Thyroid gland (tissue), 4 donors: ENCODE measurements at places on chromosomes 5 and 9. TPM values are rescaled to one million over a fixed set of nuclear protein-coding genes. Genes with fewer than 3 reads are reported as not detected.

PCAT7 gene
- not detected for total RNA-seq

GRCh38 chr5:116696366-116696765 lies 121.7 kb upstream of the SEMA6A start:
- H3K36me3 ChIP-seq: no peaks in the 10 kb centered on the region
- H3K4me3 ChIP-seq: no peak overlapping the region
- no peaks in the 10 kb centered on the region for H3K4me1 ChIP-seq
- no peaks in the 10 kb centered on the region for H3K27me3 ChIP-seq

- H3K36me3 ChIP-seq: no peaks in the 10 kb centered on the region
- H3K4me1 ChIP-seq: peaks cover 31% of the 10 kb centered on the region
- H3K27me3 ChIP-seq: no peaks in the 10 kb centered on the region
- H3K27ac ChIP-seq: no peak overlapping the region
- peak; percentile 37 for DNase-seq
Observed at GRCh38 chr9:36450110-36450732, 50.2 kb upstream of the RNF38 start.

DNA sequence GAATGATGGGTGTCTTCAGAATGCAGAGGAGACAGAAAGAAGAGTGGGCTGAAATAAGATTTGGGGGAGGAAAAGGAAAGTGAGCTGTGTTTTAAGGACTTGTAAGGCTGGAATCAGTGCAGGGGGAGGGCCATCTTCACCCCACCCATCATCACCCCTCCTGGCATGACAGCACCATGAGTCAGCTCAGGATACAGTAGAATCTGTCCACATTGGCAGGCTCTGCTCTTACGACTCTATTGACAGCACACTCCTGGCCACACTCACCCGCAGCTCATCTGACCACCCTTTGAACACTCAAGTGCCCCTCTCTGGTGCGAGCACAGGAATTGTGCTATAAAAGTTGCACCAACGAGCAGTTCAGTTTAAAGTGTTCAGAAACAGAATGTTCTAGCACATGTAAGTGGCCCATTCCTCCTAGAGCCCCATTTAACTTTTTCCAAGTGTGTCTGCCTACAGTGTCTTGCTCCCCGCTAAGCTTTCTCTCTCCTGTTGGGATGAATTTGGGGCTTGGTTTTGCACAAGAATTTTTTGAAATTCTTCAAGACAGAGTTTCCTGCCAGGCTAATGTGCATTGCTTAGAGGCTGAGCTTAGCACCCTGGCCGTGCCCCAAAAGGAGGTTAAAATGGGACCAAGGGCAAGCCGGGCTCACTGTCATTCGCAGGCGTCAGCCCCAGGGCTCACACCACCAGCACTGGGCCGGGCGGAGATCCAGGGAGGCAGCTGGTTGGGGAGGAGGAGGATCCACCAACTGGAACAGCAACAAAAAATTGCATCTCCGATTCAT lies 12.0 kb downstream of the ADRA1B start:
- no peaks in the 10 kb centered on the region for H3K27me3 ChIP-seq
- H3K4me1 ChIP-seq: peaks cover 10% of the 10 kb centered on the region
- H3K36me3 ChIP-seq: no peaks in the 10 kb centered on the region
- H3K4me3 ChIP-seq: no peak overlapping the region
- peak overlapping the region; percentile 67 for H3K27ac ChIP-seq
- DNase-seq: peak; percentile 90

DNA sequence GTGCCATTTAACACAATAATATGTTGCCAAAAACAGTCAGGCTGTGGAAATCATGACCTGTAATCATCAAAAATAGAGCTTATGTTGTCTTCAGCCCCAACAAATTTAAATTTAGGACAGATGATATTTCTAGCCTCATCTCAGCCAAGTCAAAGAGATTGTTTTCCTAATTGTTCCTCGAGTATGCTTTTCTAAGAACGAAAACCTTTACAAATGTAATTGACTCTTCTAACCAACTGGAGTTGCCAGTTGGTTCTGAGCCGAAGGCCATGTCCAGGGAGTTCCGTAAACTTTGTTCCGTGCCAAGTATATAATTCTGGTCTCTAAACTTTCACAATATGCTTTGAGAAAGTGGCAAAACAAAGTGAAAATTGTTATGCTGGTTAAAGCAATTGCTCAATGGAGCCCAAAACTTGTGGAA lies 160.8 kb downstream of the CEMIP2 start:
- H3K4me3 ChIP-seq: no peak overlapping the region
- H3K36me3 ChIP-seq: no peaks in the 10 kb centered on the region
- peak; percentile 8 for DNase-seq
- H3K27me3 ChIP-seq: no peaks in the 10 kb centered on the region
- no peaks in the 10 kb centered on the region for H3K4me1 ChIP-seq

GRCh38 chr9:1087120-1087881 lies 37.1 kb downstream of the DMRT2 start:
- no peaks in the 10 kb centered on the region for H3K36me3 ChIP-seq
- H3K27me3 ChIP-seq: no peaks in the 10 kb centered on the region
- DNase-seq: no peak
- no peaks in the 10 kb centered on the region for H3K4me1 ChIP-seq
- no peak overlapping the region for H3K27ac ChIP-seq

DNA sequence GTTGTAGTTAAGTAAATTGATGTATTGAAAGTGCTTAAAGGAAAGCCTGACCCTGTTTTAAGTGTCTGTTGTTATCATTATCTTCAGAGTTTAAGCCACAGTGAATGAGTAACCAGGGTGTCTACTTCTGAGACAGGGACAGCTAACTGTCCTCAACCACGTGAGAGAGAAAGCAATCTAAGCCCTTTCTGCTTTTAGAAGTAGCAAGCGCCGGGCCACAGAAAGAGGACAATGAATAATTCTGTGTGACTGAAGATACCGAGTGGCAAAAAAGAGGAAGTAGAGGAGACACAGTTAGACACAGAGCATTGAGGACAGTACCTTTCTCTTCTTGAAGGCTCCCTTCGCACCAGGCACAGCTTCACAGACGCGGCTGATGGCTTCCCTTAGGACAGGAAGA lies 86.3 kb downstream of the S1PR3 start:
- no peaks in the 10 kb centered on the region for H3K36me3 ChIP-seq
- DNase-seq: no peak
- peaks cover 4% of the 10 kb centered on the region for H3K4me1 ChIP-seq
- H3K27ac ChIP-seq: no peak overlapping the region

DNA sequence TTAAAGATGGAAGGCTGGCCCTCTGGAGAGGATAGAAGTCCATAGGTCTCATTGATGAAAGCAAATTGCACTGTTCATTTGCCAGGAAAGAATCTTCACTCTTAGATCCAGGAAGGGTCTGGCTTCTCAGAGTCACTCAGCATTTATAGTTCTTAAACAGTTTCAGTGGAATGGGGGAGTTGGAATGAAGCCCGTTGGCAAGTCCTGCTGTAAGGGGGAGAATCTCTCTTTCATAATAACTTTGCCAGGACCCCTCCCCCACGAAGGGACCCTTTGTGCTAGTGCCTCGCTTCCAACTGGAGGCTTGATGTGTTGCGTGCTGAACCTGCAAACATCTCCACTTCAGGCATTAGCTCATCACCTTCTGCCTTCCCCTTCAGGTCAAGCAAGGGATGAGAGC lies 57.1 kb downstream of the ENTREP1 start:
- peaks cover 17% of the 10 kb centered on the region for H3K4me1 ChIP-seq
- H3K27me3 ChIP-seq: no peaks in the 10 kb centered on the region
- H3K27ac ChIP-seq: peak overlapping the region; percentile 0
- H3K4me3 ChIP-seq: no peak overlapping the region
- no peak for DNase-seq
- H3K36me3 ChIP-seq: peaks cover 36% of the 10 kb centered on the region

DNA sequence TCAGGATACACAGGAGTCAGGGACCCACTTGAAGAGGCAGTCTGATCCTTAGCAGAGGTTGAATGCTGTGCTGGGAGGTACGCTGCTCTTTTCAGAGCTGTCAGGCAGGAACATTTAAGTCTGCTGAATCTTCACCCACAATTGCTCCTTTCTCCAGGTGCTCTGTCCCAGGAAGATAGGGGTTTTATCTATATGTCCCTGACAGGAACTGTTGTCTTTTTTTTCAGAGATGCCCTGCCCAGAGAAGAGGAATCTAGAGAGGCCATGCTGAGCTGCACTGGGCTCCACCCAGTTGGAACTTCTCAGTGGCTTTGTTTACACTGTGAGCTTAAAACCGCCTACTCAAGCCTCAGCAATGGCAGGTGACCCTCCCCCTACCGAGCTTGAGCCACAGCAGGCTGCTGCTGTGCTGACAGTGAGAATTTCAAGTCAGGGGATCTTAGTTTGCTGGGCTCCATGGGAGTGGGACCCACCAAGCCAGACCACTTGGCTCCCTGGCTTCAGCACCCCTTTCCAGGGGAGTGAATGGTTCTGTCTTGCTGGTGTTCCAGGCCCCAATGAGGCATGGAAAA lies 169.0 kb downstream of the FBXL17 start:
- peaks cover 4% of the 10 kb centered on the region for H3K4me1 ChIP-seq
- no peak overlapping the region for H3K27ac ChIP-seq
